Activated naive CD4-positive, alpha-beta T cell treated with anti-CD3 and anti-CD28 coated beads, Interleukin-2, amount 50 U/mL, for 16 hours (primary cell): ENCODE measurements at places on chromosomes 7 and 10.

DNA sequence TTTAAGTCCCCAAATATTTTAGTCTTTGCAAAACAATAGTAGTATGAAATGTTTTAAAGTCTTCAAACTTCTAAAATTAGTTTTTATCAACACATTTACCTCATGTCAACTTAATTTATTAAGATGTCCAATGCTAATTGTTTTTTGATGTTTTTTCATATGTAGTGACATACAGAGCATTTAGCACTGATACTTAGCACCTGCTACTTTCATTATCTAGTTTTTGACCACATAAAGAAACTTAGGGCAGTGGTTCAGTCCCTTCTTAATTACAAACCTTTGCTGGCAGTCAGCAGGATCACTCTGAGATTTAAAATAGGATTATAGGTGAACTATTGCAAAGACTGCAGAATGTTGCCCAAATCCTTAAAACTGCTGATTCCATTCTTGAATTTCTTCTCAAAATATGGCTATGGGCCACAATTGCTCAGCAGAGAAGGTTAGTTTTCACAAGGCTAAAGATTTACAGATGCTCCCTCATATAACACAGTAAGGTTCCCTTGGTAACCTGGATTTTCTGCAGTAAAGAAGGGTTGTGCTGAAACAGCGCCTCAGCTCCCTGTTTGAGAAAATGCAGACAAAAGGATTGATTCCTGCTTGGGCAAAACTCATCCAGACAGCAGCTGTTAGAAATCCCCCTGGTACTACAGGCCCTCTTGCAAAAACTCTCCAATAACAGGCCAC, 3.4 kb downstream of the GPR85 start:
- DNase-seq = no peak

DNA sequence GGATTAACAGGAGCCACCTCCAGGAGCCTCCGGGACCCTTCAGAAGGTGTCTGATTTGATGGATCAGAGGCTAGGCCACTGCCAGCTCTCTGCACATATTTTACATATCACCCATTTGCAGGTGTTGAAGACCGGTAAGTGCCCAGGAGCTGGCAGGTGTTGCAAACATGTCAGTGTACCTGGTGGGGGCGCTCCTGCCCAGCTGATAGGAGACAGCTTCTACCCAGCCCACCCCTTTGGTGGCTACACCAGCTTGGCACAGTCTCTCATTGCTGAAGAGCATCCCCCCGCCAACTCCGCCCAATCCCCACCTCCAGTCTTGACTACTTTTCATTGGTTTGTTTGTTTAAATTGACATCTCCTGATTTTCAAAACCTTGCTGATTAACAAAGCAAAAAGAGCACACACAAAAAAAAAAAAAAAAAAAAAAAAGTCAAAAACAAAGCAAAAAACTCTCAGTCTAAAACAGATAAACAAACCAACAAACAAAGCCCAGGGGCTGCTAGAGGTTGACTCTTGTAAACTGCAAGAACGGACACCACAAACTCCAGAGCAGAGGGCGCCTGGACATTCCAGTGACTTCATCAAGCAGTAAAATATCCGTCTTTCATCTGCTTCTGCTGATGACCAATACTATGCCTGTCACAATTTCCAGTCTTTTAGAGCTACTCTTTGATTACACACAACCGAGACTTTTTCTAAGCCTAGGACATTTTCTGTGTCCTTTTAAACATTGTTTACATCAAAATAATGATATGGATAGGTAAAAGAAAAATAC, 275.3 kb downstream of the NRG3 start:
- DNase-seq = no peak

DNA sequence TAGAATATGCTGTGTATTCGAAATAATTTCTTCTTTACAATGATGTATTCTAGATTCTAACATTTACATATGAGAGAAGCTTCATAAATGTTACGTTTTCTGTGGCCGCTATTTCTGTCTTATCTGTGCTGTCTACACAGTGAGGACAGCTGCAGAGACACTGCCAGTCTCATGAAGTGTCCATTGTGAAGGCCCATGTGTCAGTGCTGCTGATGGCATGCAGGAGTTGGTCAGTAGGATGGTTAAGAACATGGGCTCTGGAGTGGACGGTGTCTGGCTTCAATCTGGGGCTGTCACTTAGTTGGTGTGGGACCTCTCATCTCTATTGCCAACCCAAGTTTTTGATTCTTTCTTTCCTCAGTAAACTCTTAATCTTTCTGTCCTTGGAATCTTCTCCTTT, 137.3 kb downstream of the SDK1 start:
- DNase-seq = no peak

DNA sequence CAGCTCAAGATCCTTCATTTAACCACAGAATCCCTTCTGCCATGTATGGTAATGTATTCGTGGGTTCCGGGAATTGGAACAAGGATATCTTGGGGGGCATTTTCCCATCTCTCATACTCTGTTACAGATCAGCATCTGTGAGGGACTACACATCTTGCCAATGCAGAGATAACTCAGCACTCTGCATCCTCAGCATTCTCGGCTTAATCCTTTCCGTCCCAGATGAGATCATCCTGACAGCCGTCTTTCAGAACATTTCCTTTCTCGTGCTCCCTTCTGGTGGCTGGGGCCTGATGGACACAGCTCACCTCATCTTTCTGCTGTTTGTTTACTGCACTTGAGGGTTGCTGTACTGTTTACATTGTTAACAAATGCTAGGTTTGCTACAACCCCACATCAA, 25.3 kb downstream of the FKBP6 start:
- no peak for DNase-seq

DNA sequence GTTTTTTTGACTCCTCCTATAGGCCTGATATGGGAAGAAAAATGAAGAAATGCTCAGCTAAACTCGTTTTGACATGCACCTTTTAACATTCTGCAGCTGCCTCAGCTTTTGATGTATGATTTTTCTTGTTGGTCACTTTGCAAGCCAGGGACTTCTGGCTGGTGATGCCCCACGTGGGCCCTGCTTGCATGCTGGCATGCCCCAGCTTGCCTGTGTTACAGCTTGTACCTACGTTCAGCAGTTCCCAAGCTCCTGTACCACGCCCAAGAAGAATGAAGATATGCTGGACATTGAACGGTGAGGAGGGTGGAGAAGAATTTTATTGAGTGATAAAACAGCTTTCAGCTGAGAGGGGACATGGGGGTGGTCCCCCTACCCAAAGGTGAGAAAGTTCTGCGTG, 245.6 kb upstream of the FZD8 start:
- no peak for DNase-seq

DNA sequence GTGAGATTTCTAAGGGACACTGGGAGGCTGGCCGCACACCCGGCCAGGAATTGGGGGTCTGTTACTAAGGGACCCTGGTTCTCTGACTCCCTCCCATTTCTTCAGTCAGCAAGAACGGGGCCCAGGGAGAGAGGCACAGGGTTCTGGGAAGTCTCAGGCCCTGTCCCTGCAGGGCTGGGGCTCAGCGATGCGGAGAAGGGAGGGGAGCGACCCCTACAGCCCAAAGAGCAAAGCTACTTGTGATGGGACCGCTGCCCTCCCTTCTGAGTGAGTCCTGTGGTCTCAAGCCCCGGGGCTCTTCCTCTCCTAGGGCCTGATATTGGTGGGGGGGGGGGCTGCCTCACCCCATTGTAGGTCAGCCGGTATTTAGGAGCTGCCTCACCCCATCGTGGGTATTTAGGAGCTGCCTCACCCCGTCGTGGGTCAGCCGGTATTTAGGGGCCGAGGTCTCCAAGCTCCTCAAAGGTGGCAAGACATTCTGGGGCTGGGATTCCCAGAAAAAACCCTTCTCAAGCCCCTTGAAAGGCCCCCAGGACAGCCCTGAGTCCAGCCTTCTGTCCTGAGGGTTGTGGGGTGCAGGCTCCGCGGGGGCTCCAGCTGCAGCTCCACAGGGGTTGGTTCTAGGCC, 16.9 kb upstream of the NKX6-2 start:
- no peak for DNase-seq

DNA sequence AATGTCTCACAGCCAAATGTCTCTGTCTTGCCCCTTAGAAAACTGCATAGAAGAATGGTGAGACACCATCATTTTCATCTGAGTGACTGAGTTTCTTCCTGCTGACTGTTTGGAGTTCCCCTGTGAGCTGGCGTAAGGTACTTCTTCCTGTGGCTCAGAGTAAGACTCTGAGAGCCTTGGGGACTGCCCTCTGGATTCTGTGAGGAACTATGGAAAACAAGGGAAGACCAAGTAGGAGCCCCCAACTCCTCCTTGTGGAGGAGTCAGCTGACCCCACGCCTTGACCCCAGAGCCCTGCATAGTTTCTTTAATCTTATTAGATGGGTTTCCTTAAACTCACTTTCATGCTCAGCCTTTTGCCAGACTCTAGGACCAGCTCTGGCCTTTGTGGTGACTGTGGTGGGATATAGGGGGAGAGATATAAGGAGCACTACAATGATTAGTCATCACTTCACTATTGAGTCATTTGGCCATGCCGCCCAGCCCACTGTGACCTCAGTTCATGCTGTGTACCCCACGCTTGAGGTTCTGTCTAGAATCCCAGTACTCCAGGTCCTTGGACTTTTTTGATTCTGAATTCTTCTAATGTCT, 51.8 kb upstream of the FAM133B start:
- peak; percentile 42 for DNase-seq

GRCh38 chr7:66748791-66749190, 8.3 kb downstream of the RABGEF1 start:
- no peak for DNase-seq

- DNase-seq = no peak
Observed at GRCh38 chr10:115566867-115567266, 473.7 kb downstream of the ATRNL1 start.

- no peak for DNase-seq
Observed at GRCh38 chr10:64617085-64617484, 1095.9 kb downstream of the REEP3 start.

DNA sequence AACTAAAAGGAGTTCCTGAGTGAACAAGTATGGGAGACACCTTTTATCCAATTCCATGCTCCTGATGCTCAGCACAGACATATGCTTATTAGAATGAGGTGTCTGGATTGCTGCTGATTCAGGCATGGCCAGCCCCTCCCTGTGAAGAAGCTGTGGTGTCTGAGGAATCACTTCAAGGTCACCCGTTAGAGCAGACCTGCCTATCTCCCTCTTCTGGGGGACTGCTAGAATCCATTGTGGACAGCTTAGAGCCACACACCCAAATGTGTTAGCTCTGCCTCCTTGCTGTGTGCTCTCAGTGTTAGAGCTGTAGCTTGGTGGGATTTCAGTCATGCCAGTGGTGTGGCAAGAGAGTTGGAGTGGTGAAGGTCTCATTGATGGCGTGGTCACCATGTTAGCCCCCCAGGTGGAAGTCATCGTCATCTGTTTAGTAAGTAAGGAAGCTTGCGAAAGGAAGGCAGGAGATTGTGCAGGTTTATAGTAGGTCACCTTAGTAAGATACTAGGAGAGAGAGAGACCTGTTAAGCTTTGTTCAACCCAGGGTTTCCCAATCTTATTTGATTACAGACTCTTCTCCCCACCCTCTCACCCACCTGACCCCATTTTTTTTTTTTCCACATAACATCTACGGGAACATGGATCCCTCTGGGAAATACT, 12.8 kb downstream of the PRXL2A start:
- no peak for DNase-seq

DNA sequence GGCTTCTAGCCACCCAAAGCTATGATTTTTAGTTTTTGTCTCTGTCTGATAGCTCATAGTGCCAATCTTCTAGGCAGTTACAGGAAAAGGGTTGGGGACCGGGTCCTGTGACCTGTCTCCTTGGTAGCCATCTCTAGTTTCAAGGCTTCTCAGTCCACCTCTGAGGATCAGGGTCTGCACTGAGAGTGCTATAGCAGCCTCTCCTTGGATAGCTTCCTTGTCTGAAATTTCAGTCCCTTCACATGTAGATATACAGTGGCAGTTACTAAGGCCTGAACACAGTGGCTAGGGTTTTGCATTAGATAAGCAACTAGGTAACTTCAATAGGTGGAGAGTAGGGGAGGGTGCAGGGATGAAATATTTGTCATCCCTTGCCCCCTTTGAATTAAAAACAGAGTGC, 321.3 kb downstream of the SEMA3D start:
- DNase-seq = no peak

GRCh38 chr10:125160856-125161706, 718 bp upstream of the CTBP2 start:
- DNase-seq = no peak

GRCh38 chr7:94907811-94908322, 473 bp downstream of the PPP1R9A start:
- DNase-seq = no peak

DNA sequence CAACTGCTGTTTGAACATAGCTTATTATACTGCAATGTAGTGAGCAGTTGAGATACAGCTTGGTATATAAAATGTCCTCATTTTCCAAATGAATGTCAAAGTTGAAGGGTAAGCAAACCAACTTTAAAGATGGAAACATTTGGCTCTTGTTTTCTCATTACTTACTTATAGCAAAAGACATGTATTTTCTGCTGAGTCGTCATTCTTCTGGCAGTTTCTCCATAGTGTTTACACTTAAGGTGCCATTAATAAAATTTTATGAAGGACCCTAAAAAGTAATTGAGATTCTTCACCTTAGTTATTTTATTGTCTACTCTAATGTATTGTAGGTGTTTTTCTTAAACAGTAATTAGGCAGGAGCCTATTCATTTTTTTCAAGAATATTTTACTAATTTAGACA, 68.6 kb downstream of the INSYN2A start:
- no peak for DNase-seq

GRCh38 chr7:53237344-53237913, 202.0 kb downstream of the POM121L12 start:
- no peak for DNase-seq

- peak; percentile 19 for DNase-seq
Observed at GRCh38 chr10:113680190-113681111, 739 bp downstream of the CASP7 start.

DNA sequence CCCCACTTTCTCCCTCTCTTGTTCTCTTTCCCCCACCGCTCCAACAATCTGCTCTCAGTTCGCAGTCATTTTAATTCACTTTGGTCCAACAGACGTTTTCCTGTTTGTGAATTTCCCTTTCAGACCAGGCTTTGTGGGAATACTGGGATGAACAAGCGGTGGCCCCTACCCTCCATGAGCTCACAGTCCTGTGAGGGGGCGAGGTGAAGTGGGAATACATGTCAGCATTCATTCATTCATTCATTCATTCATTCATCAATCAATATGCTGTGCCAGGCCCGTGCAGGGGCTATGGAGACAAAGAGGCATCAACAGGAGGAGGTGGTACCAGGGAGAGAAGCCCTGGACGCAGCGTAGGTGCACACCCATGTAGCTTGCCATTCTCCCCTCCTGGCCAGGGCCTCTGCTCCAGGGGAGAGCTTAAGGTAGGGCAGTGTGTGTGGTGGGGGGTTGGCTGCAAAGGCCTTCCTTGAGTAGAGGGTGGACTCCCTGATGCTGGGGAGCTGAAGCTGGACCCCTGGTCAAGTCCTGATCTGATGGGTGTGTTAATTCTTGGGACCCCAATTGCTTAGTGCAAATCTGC, 16.1 kb downstream of the PRF1 start:
- no peak for DNase-seq

DNA sequence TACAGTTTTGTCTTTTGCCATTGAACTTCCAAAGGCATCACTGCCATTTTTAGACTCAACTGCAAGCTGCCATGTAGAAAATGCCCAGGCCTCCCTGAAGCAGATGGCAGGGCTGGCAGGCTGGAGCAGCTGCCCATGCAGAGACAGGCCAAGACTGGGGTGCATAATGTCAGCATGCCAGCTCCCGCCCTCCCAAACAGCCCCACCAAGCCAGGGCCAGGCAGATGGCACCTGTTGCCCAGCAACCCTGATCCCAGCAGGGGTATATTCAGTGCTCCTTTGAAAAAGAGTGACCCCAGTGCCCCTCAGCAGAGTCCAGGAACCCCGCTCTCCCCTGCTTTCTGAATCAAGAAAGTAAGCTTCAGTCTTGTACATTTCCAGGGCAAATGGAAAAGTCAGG, 32.6 kb downstream of the VSTM4 start:
- no peak for DNase-seq

- no peak for DNase-seq
Observed at GRCh38 chr7:133513608-133514007, 260.7 kb downstream of the EXOC4 start.
